OCI-M1 (cell line): ENCODE measurements at places on chromosomes 12 and 14.

DNA sequence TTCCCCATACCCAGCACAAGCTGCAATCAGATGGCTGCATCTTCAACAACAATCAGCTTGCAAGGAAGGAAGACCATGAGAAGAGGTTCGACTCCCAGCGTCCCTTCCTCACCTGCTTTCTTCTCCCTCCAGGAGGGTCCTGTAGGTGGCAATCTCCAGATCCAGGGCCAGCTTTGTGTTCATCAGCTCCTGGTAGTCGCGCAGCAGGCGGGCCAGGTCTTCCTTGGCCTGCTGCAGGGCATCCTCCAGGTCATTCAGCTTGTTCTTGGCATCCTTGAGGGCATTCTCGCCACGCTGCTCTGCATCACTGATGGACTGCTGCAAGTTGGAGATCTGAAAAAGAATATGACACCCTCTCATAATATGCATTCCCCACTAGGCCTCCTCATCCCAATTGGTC, 4.0 kb downstream of the KRT1 start:
- DNase-seq: no peak

- peak; percentile 31 for DNase-seq
Observed at GRCh38 chr12:32706335-32707024, 27.4 kb downstream of the DNM1L start.

- no peak for DNase-seq
Observed at GRCh38 chr12:111624540-111624939, 25.4 kb upstream of the ATXN2 start.

GRCh38 chr14:70995671-70996070, 88.4 kb downstream of the PCNX1 start:
- DNase-seq: peak; percentile 67

- no peak for DNase-seq
Observed at GRCh38 chr12:122183588-122183940, 641 bp downstream of the LRRC43 start.

DNA sequence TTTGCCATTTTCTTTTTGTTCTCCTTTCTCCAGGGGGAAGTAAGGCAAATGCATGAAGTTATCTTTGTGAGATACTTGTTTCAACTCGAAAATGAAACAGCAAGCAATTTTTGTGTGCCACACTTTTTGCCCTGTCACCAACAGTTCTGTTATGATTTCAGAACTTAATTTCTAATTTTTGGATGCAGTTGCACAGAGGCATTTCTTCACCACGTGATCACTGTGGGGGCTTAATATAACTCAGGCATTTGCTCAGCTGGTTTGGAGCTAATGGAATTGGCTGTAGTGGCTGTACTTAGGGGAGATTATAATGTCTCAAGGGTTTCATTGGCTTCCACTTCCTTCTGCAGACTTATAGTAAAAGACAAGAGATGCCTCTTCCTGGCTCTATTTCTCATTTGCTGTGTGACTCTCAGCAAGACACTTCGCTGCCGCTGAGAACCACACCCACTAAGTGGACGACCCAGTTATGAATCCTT, 452.4 kb downstream of the RAD51B start:
- DNase-seq: peak; percentile 28

- DNase-seq: no peak
Observed at GRCh38 chr12:99042226-99042625, 397.1 kb downstream of the APAF1 start.

DNA sequence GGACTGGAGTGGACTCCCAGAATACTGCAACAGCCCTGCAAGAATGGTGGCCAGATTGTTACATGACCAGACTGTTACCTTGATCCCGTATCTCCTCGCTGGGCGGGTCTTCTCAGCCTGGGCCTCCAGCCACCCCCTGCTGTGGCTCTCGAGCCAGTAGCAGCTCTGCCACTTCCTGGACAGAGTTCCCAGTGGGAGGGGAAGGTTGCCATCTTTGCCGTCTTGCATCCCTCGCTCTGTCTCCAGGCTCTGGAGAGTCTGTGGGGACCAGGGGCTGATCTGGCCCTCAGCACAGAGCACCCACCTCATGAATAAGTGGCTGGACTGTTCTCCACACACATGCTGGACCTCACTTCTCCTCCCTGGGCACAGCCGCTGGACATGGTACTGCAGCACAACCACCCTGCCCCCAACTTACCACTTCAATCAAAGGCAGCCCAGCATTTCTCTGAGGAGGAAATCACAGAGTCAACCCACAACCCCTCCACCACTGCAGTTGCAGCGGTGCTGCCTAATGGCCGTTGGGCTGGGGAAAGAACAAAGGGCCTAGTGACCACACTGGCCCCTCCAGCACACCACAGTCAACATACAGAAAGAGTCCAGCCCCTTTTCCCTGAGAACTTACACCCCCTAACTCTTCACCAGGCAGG, 6.9 kb upstream of the KLRF1 start:
- no peak for DNase-seq

- no peak for DNase-seq
Observed at GRCh38 chr12:124749725-124750124, 113.9 kb downstream of the SCARB1 start.

GRCh38 chr12:33226671-33227070, 212.9 kb downstream of the SYT10 start:
- DNase-seq: no peak

GRCh38 chr14:54564071-54564867, 2.7 kb upstream of the SAMD4A start:
- peak; percentile 57 for DNase-seq

- DNase-seq: no peak
Observed at GRCh38 chr12:22598763-22599161, 26.2 kb upstream of the ETNK1 start.

- no peak for DNase-seq
Observed at GRCh38 chr12:119594399-119594730, 791 bp downstream of the TMEM233 start.

DNA sequence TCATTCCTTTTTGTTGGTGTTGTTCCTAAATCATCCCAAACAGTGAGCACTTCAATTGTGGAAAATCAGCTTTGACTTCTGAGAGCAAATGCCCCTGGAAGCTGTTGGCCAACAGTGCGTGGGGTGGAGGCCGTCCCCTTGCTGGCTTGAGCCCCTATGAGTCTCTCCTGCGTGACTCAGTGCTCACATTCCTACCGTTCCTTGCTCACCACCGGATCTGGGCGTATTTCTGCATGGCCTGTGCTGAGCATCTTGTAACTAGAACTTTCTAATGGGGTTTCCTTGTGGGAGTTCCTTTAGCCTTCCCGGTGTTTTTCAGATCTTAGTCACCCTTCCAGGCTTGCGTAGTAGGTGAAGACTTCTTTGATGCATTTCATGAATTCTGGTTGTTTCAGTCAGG, 14.7 kb downstream of the SERPINA1 start:
- no peak for DNase-seq

- peak; percentile 79 for DNase-seq
Observed at GRCh38 chr12:6534945-6535696, 804 bp downstream of the GAPDH start.

DNA sequence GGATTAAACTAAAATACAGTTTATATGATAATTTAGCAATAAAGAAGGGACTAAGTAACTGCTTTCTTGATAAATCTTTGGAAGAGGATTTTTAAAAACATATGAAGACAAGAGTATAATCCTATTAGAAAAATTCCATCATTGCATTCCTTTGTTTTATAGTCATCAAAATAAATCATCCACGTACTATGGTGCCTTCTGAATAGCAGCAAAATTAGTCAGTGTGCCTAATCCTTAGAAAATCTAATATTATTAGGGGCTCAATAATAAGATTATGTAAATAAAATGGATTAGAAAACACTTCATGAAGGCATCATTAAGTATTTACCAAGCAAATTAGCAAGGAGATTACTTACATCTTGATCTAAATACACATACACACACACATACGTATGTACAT, 102.1 kb downstream of the KCNH5 start:
- DNase-seq: no peak

DNA sequence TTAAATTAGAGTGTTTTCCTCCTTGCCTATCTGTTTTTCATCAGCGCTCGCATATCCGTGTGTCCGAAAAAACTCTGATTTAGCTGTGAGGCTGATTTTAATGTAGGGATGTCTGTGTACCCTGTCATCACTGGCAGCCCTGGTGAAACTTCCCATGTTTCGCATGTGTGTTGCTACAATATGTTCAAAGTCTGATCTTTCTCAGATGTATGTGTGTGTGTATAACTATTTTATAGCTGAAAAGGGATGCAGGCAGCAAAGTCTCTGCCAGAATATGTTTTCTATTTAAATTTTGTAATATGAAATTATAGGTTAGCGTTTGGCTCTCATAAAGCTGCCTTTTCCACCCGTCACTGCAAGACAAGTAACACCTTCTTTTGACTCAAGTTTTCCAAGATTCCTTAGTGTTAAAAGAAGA, 154.8 kb downstream of the TMTC2 start:
- no peak for DNase-seq

DNA sequence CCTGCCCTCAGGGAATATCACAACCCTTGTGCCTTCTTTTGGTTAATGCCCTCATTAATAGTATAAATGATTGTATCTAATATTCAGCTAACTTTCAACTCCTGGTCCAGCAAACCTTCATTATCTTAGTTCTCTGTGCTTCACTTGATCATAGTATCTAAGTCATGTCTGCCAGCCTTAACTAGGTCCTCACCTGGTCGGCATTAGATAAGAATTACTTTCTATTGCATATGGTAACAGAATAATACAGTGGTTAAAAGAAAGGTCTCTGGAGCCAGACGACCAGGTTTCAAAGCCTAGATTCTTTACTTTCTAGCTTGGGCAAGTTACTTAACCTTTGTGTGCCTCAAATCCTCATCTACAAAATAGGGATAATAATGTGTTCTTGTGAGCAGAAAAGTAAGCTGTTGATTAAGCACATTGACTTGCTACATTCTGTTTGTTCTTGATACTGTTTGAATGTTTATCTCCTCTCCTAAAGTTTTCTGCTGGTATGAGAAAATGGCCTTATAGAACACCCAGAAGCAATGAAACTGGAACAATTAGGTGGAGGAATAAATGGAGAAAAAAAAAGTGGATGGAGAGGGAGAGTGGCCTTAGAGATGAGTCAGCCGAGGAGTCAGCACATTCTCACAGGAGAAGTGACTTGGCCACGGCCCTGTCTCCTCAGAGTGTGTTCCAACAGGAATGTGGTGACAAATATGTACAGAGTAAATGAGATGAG, 176.1 kb downstream of the SLC25A21 start:
- peak; percentile 28 for DNase-seq

- DNase-seq: no peak
Observed at GRCh38 chr14:66680216-66680615, 172.3 kb downstream of the GPHN start.

DNA sequence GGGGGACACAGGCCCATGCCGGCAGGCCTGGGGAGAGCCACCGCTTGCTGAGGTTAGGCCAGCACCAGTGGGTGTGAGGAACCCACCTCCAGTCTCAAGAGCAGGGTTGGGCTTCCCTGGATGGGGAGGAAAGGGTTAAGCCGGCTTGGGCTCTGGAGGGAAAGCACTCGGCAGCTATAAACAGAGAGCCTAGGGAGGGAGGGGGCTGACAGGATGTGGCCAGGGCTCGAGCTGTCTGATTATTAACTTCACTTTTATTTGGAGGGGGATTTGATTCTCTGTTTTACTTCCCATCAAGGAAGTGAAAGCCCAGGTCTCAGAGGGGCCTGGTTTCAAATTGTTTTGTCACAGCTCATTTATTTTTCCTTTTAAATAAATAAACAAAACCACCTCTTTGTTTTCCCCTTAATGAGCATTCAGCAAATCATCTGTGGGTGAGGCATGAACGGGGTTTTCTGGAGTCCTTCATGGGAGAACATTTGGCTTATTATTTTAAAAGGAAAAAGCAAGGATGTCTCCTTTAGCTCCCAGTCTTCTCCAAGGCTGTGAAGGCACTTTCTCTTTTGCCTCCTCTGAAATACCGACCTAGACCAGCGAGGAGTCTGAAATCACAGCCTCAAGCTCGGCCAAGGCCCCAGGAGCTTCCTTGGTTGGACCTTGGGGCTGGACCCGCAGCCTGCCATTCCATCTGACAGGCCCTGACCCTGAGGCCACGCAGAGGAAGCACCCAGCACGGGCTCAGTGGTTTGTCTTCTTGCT, 21.9 kb upstream of the ZFP36L1 start:
- DNase-seq: peak; percentile 70

- DNase-seq: peak; percentile 92
Observed at GRCh38 chr14:87994974-87995373, 2.0 kb upstream of the GALC start.

GRCh38 chr14:92486881-92487280, 26.7 kb upstream of the RIN3 start:
- DNase-seq: no peak

DNA sequence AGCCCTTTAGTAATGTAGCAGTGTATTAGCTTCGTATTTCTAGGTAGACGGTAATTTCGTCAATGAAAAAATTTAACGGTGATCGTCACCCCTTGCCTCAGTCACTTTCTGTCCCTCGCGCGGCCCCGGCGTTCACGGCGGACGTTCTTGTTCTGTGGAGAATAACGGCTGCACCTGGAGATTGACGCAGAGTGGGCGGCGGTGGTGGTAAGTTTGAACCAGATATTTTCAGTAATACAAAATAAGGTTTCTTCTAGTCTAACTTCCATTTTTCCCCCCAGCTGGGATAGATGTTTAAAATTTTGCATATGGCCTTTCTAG, 341 bp downstream of the ZNF10 start:
- no peak for DNase-seq

GRCh38 chr12:65878540-65878939, 54.3 kb downstream of the HMGA2 start:
- DNase-seq: no peak

DNA sequence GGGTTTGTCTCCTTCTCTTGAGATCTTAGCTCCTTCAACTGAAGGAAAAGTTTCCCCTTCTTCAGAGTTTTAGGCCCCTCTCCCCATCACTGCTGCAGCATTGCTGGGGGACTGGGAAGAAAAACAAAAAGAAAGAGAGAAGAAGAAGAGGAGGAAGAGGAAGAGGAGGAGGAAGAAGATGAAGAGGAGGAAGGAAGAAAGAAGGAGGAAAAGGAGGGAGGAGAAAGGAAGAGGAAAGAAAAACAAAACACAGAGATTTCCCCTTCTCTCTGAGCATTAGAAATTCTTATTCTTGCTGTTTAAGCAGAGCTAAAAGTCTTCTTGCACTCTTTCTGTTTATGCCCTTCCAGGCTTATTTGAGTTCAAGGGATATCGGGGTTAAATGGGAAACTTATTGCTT, 219.8 kb upstream of the AMIGO2 start:
- DNase-seq: no peak

DNA sequence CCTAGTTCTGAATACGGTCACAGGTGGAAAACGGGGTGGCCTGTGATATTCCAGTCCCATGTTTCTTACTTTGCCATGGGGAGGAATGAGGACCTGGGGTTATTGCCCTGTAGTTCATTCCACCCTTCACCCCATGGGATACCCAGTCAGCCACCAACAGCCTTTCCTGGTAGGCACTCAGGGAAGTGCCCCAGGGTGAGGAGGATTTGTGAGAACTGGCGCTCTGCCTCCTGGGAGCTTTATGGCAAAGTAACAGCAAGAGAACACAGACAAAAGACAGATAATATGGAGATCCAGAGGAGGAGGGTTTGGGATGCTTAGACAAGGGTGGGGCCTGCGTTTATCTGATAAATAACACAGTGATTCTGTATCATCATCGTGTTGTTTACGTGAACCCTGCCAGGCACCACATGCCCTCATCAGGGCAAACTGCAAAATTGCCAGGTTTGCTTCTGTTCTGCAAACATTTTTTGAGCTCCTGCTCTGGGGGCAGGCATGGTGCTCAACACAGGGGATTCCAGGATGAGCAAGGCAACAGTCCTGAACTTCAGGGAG, 223.5 kb downstream of the SLC41A2 start:
- no peak for DNase-seq
